Camera-type eye (tissue), 1 donor: ENCODE measurements at places on chromosomes 4 and X. TPM values are rescaled to one million over a fixed set of nuclear protein-coding genes. Genes with fewer than 3 reads are reported as not detected.

Gene DMRTC1
- 1.2 TPM for total RNA-seq

Gene NAA11
- not detected for total RNA-seq

Gene NSDHL
- total RNA-seq, result 8.4 TPM

Gene PIN4
- total RNA-seq, result 12.4 TPM

Gene PAGE1
- total RNA-seq, result not detected

Gene HSFX1
- total RNA-seq, result 3.4 TPM

Gene CTAG1B
- not detected for total RNA-seq

Gene SLC6A14
- total RNA-seq, result 0.99 TPM

Gene LINC00632
- 131 TPM for total RNA-seq

Gene MAPK10
- total RNA-seq, result 179 TPM

Gene MAMLD1
- 5.6 TPM for total RNA-seq

Gene ADAM29
- 0.16 TPM for total RNA-seq

Gene LEF1
- 19.6 TPM for total RNA-seq

Gene PLXNB3
- total RNA-seq, result 7.3 TPM

Gene PABPC1L2A
- not detected for total RNA-seq

Gene SULT1E1
- total RNA-seq, result 35.0 TPM

Gene ARAP2
- 8.7 TPM for total RNA-seq

Gene GASK1B
- total RNA-seq, result 46.1 TPM

Gene CENPVL3
- total RNA-seq, result 1.9 TPM

Gene PCDH19
- total RNA-seq, result 28.6 TPM
